ENCODE measurements at places on chromosomes 2 and 18.

GRCh38 chr18:48719974-48720654 lies 181.3 kb downstream of the CTIF start:
- no peak for DNase-seq

DNA sequence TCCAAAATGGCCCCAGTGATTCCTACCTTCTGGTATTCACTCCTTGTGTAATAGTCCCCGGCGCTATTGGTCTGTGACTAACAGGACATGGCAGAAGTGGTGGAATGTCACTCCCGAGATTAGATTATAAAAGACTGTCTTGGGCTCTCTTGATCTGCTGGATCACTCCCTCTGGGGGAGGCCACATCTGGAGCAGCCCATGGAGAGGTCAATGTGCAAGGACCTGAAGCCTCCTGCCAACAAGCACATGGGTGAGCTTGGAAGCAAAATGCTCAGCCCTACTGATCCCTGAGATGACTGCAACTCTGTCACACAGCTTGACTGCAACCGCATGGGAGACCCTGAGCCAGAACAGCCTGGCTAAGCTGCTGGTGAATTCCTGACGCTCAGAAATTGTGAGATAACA lies 94.3 kb upstream of the GLI2 start:
- DNase-seq: no peak

- no peak for DNase-seq
Observed at GRCh38 chr2:110740747-110741349, 8.5 kb downstream of the ACOXL start.

GRCh38 chr2:210752532-210752931 lies 196.1 kb downstream of the CPS1 start:
- DNase-seq: no peak

DNA sequence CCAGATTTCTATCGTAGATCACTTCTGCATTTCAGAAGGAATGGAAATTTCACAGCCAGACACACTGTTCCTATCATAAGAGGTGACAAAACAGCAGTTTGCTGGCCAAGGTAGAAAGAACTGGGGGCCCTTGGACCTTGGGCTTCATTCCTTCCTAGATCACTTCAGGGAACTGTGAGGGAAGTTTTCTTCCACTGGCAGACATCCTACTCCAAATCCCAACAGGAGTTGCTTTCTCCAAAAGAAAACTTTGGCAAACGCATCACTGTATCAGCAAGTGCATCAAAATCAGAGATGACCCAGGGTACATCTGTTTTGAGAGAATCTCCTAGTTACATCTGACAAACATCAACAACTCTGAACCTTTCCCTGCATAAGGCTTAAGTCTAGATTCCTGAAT lies 348.4 kb upstream of the KLHL29 start:
- DNase-seq: no peak

DNA sequence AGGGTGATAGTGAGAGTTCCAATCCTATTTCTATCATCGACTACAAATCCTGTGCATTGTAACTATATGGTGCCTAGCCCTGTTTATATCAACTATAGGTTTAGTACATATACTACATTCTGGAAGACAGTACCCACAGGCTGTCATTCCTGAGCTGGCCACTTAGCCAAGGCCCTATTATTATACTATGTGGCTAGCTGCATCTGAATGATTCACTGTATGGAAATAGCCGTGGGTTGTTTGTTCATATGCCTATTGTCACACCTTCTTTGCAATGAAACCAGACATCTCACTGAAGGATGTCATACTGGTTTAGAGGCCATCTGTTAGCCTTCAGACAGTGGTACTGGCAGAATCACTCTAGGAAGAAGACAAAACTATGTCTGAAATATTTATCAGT lies 62.3 kb upstream of the FSIP2 start:
- no peak for DNase-seq

DNA sequence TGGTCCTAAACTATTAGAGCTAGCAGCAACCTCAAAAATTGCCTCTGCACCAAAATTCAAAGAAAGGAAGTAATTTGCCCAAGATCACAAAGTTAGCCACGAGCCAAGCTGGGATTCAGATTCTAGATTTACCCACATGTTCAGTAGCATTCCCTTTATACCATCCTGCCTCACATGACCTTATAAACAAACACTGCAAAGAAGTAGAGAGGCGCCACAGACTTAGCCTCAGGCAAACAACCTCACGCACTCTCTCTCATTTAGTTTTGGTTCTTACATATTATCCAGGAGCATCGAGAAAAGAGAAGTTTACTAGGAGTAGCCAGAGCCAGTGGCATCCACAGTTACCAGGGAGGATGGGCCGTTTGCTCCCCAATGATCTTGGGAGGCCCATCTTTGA lies 226.6 kb downstream of the OSR1 start:
- DNase-seq: no peak

DNA sequence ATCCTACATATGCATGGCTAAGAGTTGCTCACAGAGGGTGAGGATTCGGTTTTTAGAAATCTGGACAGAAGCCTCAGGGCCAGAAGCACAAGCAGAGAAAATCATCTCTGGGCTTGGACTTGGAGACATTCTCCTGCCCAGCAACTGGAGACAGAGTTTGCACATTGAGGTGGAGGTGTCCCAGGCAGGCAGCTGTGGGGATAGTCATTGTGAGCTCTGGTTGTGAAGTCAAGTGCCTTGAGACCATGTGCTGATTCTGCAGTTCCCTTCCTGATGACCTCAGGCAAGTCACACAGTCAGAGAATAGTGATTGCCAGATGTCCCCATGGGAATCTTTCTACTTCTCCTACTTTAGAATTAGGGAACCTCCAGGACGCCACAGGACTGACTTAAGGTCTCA lies 108.4 kb upstream of the LDAH start:
- DNase-seq: no peak

- no peak for DNase-seq
Observed at GRCh38 chr18:60228609-60229595, 143.7 kb downstream of the MC4R start.

DNA sequence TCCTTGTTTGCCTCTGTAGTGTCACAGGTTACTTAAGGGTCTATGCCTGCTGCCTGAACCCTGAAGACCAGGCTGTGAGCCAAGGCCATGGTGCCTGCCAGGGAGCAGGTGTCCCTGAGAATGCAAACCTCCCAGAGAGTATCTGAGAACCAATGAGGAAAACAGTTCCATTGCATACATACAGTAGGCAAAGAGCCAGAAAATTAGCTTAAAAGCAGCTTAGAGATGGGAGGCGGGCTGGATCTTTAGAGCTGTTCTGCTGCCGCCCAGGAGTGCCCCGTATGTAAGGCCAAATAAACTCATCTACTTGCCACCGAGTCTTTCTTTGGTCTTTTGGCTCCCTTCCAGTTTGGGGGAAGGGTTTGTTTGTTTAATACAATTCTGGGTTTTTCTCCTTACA lies 327.9 kb downstream of the CLIP4 start:
- no peak for DNase-seq
